CD4-positive, alpha-beta T cell treated with Interleukin-2 at 100 ng/mL for 4 hours (primary cell): ENCODE measurements at places on chromosomes 6 and 20.

DNA sequence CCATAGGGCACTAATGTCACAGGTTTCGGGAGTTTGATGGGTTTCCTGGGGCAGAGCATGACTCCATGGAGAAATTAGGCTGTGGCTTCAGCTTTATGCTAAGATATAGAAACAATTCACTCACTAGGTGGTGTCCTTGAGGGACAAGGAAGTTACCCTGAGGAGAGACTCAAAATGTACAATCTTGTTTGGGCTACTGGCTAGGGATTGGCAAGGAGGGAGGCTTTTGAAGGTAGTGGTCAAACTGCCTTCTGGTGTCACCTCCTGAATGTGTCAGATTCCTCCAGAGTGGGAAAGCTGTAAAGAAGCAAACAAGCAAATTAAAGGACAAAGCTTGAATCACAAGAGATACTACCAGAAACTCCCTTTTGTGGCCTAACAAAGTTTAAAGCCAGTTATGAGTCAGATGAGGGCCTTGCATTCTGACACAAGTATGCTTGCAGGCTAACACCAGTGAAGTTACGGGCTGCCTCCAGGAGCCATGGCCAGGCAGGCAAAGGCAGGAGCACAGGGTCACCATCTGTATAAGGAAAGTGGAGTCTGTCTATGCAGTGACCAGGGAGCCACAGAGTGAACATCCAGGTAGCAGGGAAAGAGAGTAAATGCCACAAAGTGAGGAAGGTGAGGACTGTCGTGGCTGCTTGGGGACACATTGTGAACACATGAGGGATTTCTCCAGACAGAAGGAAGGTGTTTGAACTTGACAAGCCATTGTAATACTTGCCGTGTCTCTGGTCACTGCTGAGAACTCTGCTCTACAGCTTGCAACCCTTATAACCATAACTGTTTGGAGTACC, 107.7 kb upstream of the DTNBP1 start:
- DNase-seq = no peak

DNA sequence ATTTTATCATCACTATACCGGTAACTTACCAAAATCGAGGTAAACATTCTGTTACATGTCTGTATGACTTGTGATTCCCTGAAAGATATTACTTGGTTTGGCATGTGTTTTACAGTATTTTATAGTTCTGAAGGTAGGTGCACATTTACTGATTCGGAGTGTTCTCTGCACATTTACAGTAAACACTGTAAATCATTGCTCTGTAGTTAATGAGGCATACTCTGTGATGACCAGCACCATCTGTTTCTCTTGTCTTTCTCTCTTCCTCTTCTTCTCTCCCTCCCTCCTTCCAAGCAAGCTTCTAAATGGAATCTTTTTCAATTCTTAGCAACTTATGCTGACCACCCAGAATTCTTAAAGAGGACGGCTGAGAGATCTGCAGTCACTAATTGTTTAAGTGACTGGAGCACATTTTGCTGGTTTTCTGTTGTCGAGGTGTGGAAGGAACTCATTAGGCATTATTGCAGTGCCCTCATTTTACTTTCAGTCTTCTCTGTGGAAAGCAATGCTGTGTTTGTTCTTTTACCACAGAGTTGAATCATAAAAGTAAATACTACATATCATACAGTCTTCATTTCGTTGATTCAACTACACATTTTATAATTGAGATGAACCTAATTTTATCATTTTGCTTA, 126.5 kb downstream of the UTRN start:
- DNase-seq = peak; percentile 35

- DNase-seq = no peak
Measured at GRCh38 chr6:37041521-37041920, 36.1 kb downstream of the FGD2 start.

DNA sequence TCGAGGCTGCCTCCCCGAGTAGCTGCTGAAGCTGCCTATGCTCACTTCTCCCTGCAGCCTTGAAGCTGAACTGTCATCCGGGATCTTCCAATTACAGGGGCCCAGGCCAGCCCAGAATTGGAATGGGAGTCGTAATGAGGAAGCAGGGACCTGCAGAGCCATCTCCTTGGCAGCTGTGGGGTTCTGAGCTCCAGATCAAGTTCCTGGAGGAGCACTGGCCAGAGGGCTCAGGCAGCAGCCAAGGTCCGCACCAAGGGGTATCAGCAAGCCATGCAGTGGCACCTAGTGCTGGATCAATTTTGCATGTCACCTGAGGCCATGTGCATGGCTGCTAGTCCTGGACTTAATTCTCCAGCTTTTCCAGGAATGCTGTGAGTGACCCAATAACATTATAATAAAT, 163.2 kb upstream of the TSHZ2 start:
- no peak for DNase-seq
